NCI-H69 (cell line): ENCODE measurements at places on chromosomes 4 and X.

GRCh38 chr4:4780729-4781244 lies 78.7 kb upstream of the MSX1 start:
- no peak for DNase-seq

- DNase-seq: no peak
Measured at GRCh38 chr4:71663780-71664179, 120.1 kb downstream of the GC start.

GRCh38 chrX:14027511-14028019 lies 2.1 kb downstream of the GEMIN8 start:
- no peak for DNase-seq

- DNase-seq: no peak
Measured at GRCh38 chr4:76326515-76326914, 20.0 kb downstream of the STBD1 start.

DNA sequence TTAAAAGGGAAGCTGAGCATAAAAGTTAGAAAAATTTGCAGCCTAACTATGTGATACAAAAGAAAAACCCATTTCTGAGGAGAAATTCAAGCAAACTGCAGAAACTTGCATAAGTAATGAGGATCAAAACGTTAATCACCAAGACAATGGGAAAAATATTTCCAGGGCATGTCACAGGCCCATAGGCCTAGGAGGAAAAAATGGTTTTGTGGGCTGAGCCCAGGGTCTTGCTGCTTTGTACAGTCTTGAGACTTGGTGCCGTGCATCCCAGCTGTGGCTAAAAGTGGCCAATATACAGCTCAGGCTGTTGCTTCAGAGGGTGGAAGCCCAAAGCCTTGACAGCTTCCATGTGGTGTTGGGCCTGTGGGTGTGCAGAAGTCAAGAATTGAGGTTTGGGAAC lies 37.7 kb upstream of the ADAMTS3 start:
- no peak for DNase-seq

DNA sequence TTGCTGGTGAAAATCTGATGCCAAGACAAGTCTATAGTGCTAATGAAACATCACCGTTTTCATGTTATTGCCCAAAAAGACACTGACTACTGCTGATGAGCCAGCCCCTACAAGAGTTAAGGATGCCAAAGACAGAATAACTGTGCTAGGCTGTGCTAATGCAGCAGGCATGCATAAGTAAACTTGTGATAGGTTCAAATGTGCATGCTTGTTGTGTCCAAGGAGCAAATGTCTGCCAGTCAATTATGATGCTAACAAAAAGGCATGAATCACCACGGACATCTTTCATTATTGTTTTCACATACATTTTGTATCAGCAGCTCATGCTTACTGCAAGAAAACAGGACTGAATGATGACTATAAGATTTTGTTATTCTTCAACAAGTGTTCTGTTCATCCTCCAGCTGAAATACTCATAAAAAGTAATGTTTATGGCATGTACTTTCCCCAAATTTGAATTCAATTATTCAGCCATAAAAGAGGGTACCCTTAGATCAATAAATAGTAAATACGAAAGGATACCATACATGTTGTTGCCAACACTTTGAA lies 306.9 kb upstream of the ARSJ start:
- DNase-seq: no peak

GRCh38 chrX:120287513-120288112 lies 23.6 kb downstream of the TMEM255A start:
- peak; percentile 7 for DNase-seq

DNA sequence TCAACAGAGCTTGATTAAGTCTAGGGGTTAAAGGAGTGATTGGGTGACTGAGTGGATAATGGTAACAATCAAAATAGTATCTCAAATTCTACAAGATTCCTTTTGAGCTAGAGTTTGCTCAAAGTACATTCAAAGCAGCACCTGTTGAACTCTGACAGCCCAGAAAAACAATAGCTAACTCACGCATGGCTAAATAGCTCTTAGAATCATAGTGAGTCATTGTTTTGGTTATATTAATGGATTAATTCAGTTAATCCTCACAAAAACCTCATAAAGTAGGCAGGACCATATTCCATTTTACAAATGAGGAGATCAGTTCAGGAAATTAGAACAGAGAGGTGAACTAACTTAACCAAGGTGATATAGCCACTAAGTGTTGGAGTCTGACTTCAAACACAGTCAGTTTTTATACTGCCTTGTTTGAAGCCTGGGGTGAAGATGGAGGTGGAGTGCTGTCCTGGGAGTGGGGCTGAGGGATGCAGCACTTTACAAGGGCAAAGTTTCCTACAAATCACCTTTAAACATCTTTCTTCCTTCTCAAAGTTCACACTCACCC lies 35.9 kb upstream of the PPM1K start:
- no peak for DNase-seq

DNA sequence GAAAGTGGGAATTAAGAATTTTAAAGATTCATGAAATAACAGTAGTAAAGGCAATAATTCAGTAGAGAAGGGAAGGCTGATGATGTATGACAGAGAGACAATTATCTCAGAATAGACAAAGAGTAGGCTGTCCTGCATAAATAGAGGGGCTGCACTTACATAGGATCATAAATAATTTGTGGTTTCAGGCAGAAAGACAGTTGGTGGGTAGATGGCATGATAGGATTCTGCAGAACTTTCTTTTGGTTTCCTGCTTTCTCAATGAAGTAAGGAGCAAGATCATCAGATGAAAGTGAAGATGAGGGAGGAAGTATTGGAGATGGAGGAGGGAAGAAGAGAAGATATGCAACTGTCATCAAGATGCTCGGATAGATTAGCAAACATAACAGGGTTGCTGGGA lies 604.9 kb upstream of the ZFP42 start:
- DNase-seq: no peak

GRCh38 chr4:183821076-183821853 lies 83.8 kb upstream of the STOX2 start:
- peak; percentile 1 for DNase-seq

DNA sequence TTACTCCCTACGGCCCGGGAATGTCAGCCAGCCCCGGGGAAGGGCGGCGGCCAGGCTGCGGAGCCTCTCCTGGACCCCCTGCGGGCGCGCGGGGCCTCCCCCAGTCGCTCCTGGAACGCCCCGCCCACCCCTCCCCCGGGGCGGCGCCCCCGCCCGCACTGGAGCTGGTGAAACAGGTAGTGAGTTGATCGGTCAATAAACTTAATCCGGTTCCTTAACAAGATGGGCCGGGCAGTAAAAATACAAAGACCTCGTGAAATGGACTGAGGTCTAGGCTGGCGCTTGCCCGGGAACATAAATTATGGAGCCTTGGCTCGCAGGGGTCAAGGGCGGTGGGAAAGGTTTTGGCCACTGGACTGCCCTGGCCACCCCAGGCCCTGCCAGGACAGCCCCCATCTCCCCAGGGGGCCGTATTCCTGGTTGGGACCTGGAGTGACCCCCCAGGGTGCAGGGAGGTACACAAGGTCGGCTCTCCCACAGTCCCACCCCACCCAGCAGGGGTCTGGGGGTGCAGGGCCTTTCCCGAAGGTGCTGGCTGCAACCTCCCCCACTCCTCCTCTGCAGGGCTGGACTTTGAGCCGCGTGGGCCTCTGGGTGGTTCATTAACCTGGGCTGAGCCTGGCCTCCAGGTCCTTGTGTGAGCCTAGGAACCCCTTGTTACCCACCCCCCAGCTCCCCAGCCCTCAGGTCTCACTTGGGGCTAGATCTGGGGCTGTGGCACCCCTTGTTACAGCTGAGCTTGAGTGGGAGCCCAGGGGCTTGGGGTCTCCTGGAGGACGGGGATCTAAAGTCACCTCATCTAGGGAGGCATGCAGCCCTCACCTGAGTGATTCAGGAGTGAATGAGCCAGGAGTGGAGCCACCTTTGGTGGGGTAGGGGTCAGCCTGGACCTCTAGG lies 2.5 kb downstream of the FGFR3 start:
- DNase-seq: peak; percentile 68

DNA sequence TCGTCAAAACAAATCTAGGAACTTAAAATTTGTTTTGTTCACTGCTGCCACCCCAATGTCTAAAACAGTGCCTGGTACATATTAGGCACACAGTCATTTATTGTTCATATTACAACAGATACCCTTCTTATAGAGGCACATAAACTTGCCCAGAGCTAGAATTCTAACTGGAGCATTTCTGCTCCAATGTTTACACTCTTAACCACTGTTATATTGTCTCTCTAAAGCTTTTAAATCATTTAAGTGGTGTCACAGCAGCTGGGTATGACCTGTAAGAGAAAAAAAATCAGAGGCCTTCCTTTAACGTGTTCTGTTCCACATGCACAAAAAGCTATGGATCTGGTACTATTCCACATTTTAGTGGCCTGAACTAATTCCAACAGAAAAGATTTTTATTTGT lies 3.0 kb downstream of the UBE2D3 start:
- peak; percentile 2 for DNase-seq

DNA sequence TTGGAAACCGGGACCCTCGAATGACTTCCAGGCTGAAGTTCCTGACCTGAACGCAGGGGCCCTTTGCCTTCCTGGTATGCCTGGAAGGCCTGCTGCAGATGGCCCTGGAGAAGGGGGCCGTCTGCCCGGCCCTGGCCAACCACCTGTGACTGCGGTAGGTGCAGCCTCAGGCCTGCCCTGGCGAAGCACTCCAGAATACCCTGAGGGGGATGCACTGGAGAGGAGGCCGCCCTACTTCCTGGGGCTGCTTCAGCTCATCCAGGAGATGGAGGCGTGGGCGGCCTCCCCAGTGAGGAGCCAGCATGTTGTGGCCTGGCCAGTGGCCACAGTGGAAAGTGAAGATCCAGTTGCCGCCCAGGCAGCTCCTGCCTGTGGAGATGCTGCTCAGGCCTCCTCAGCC lies 26.4 kb upstream of the PNMA3 start:
- no peak for DNase-seq

- no peak for DNase-seq
Measured at GRCh38 chrX:11265352-11265751, 27.9 kb upstream of the AMELX start.

GRCh38 chr4:70816894-70817293 lies 22.8 kb downstream of the GRSF1 start:
- DNase-seq: no peak

DNA sequence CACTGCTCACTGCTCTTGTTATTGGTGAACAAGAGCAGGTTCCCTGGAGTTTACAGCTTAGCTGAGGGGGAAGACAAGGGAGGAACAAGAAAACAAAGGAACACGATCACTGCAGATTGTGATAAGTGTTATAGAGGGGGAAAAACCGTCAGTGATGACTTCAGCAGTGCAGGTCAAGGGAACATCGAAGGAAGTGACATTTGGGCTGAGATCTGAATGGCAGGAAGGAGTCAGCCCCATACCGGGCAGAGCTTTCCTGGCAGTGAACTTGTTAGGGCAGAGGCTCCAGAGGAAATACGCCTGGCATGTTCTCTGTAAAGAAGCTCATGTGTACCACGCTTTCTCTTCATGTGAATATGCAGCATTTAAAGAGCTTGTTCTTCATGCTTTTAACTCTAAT lies 78.1 kb downstream of the LDB2 start:
- no peak for DNase-seq

DNA sequence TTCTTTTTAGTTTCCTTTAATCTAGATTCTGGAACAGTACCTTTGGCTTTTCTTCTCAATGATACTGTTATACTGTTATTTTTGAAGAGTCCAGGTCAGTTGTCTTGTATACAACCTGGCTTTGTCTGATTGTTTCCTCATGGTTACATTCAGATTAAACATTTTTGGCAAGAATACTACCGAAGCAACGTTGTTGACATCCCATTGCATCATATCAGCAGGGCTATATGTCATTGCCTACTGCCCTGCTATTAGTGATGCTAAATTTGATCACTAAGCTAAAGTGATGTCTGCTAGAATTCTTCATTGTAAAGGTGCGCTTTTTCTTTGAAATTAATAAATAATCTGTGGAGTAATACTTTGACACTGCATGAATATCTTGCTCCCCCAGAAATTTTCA lies 5.8 kb upstream of the ATP1B4 start:
- peak; percentile 1 for DNase-seq
